ENCODE measurements at places on chromosomes 4 and X.

GRCh38 chrX:104351173-104351769 is 96.5 kb upstream of the ESX1 start:
- DNase-seq, result no peak

- DNase-seq, result no peak
Observed at GRCh38 chr4:1625600-1626138, 58.4 kb downstream of the FAM53A start.

- DNase-seq, result no peak
Observed at GRCh38 chrX:6313356-6313755, 84.7 kb upstream of the NLGN4X start.

DNA sequence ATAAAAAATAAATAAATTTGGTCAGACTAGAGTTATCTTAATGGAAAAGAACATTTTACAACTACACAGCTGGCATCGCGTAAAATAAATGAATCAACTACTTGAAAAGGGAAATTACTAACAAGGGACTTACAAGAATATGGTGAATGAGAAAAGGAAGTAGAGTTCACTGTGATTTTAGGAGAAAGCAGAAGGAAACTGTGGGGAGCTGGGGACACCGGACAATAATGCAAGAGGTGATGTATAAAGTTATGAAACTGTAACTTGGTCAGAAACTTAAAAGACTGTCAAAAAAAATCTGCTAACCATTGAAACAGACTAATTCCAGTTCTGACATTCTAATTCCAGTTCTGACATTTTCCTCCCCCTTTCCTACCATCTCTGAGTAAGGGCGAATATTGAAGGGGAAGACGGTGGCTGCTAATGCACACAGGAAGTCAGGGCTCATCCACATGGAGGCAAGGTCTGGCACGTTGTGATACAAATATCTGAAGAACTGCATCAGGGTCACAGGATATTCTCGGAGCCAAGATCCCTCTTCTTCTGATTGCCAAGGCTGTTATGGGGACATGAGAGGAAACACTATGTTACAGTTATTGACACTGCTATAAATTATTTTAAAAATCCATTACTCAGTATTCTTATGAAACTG is 170.5 kb downstream of the CDS1 start:
- no peak for DNase-seq

DNA sequence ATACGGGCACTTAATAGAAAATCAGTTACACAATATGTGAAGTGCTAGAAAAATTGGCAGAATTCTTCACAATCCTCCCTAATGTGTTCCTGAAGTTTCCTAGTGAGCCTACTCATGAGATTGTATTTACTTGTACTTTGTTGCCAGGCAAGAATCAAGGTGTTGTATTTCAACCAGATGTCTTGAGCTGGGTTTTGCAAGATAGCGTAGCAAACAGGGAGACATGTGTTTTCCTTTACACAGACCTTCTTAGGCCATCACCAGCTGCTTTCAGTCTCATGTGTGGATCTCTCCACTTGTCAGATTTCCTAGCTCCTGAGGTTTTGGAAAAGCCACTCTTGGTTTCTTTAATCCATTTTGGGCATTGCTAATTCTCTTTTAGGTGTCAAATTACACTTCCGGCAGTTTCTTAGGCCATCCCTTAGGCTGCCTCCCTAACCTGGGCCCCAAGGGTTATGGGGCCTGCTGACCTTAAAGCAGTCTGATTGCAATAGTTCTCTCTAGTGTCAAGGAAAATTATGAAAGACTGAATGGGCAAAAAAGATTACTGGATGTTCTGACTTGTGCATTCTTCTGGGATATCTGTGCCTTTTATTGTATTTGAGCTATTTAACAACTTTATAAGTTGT is 12.2 kb upstream of the EDA start:
- DNase-seq, result no peak
